Neural progenitor cell (in vitro differentiated cells): ENCODE measurements at places on chromosomes 3 and 15. TPM values are rescaled to one million over a fixed set of nuclear protein-coding genes. Genes with fewer than 3 reads are reported as not detected.

GRCh38 chr15:77470235-77470634, 49.5 kb downstream of the HMG20A start:
- DNase-seq = no peak

MORC1 gene
- total RNA-seq = not detected in 2 replicates

SCAMP2 gene
- total RNA-seq = 19.4 and 44.5 TPM in 2 replicates

WDR49 gene
- 0.25 TPM in 1 of 2 replicates, not detected in the other for total RNA-seq

STRIT1 gene
- total RNA-seq = not detected in 2 replicates

CPN2 gene
- not detected in 2 replicates for total RNA-seq
